Peyer's patch (tissue), 4 donors: ENCODE measurements at places on chromosomes 6 and 20. TPM values are rescaled to one million over a fixed set of nuclear protein-coding genes. Genes with fewer than 3 reads are reported as not detected.

FOXP4 gene
- total RNA-seq, result 36.5 TPM

KIAA1755 gene
- total RNA-seq, result 0.80 TPM

JPH2 gene
- 1.9 TPM for total RNA-seq

ALDH5A1 gene
- 3.5 TPM for total RNA-seq

PDE7B gene
- total RNA-seq, result 2.8 TPM

FLRT3 gene
- not detected for total RNA-seq

NKAIN4 gene
- not detected for total RNA-seq

CCN6 gene
- total RNA-seq, result not detected

FABP7 gene
- not detected for total RNA-seq

OPRL1 gene
- total RNA-seq, result not detected

SAMD3 gene
- total RNA-seq, result not detected

PNPLA1 gene
- total RNA-seq, result not detected

KCNQ5 gene
- not detected for total RNA-seq

LY6G6C gene
- total RNA-seq, result not detected

CALHM5 gene
- total RNA-seq, result 0.09 TPM
